Heart right ventricle (tissue), 16 donors: ENCODE measurements at places on chromosomes 3 and 15. TPM values are rescaled to one million over a fixed set of nuclear protein-coding genes. Genes with fewer than 3 reads are reported as not detected.

GRCh38 chr15:73928971-73929627 lies 2.8 kb downstream of the LOXL1 start:
- peaks cover 79% of the 10 kb centered on the region for H3K4me1 ChIP-seq
- H3K4me3 ChIP-seq = peak overlapping the region; percentile 72
- H3K27ac ChIP-seq = peak overlapping the region; percentile 73
- no peaks in the 10 kb centered on the region for H3K27me3 ChIP-seq
- DNase-seq = no peak

GRCh38 chr15:45121706-45122417 lies 7.7 kb downstream of the DUOXA2 start:
- peaks cover 65% of the 10 kb centered on the region for H3K27me3 ChIP-seq
- peaks cover 14% of the 10 kb centered on the region for H3K4me1 ChIP-seq
- no peak overlapping the region for H3K27ac ChIP-seq
- H3K4me3 ChIP-seq = no peak overlapping the region

GRCh38 chr3:170622369-170623159 lies 36.7 kb upstream of the SLC7A14 start:
- peak; percentile 16 for DNase-seq
- peaks cover 18% of the 10 kb centered on the region for H3K4me1 ChIP-seq
- no peaks in the 10 kb centered on the region for H3K27me3 ChIP-seq

GRCh38 chr3:53142986-53143385 lies 12.8 kb upstream of the RFT1 start:
- H3K4me3 ChIP-seq = no peak overlapping the region
- peak; percentile 22 for DNase-seq
- H3K4me1 ChIP-seq = no peaks in the 10 kb centered on the region
- H3K27me3 ChIP-seq = no peaks in the 10 kb centered on the region

DNA sequence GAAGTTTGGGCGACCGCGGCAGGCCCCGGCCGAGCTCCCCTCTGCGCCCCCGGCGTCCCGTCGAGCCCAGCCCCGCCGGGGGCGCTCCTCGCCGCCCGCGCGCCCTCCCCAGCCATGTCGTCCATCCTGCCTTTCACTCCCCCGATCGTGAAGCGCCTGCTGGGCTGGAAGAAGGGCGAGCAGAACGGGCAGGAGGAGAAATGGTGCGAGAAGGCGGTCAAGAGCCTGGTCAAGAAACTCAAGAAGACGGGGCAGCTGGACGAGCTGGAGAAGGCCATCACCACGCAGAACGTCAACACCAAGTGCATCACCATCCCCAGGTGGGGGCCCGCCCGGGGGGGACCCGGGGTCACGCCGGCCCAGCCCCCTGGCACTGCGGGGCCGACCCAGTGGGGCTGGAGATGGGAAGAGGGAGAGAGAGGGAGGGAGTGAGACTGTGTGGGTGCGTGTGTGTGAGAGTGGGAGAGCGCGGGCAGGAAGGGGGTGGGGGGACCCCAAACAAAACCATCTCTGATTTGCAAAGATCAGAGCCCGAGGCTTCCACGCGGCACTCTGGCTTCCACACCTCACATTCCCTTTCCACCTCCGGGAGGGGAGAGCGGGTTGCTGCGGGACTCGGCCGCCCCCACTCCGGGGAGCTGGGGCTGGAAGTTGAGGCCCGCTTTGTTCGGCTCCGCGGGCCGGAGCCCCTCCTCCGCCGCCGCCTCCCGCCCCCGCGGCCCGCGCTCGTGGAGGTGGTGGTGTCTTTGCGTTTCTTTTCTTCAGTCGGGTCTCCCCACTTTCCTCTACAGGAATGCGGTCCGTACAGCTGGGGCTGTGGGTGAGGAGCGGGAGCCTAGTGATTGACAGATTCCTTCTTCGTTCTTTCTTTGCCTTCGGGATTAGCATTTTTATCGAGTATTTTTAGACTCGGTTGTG lies 898 bp downstream of the SMAD3 start:
- peak overlapping the region; percentile 89 for H3K4me3 ChIP-seq
- H3K4me1 ChIP-seq = peaks cover 41% of the 10 kb centered on the region
- no peaks in the 10 kb centered on the region for H3K27me3 ChIP-seq
- DNase-seq = no peak
- H3K27ac ChIP-seq = peak overlapping the region; percentile 94
- H3K36me3 ChIP-seq = peaks cover 8% of the 10 kb centered on the region

- H3K36me3 ChIP-seq = no peaks in the 10 kb centered on the region
- H3K4me1 ChIP-seq = no peaks in the 10 kb centered on the region
- DNase-seq = no peak
- no peaks in the 10 kb centered on the region for H3K27me3 ChIP-seq
Observed at GRCh38 chr3:9291821-9292410, 42.5 kb upstream of the SRGAP3 start.

GRCh38 chr15:92921215-92922131 lies 21.3 kb downstream of the CHD2 start:
- DNase-seq = no peak
- no peaks in the 10 kb centered on the region for H3K27me3 ChIP-seq
- H3K4me1 ChIP-seq = peaks cover 91% of the 10 kb centered on the region
- H3K27ac ChIP-seq = peak overlapping the region; percentile 66
- H3K4me3 ChIP-seq = no peak overlapping the region
- H3K36me3 ChIP-seq = peaks cover 25% of the 10 kb centered on the region

DNA sequence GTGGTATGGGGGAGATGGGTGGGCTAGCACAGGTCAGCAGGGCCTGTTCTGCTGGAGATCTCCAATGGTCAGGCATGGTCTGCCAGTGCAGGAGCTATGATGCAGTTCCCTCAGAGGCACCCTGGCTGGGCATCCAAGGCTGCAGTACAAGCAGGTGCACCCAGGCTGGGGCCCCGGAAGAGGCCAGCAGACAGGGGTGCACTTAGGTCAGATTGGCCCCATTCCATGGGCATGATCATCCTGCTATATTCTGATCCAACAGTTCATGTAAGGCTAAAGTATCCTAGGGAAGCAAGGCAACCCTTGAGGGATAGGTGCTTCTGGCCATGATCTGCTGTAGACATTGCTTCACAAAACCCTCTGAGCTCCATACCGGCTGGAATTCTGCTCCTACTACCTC lies 53.5 kb downstream of the STRIT1 start:
- DNase-seq = no peak
- no peaks in the 10 kb centered on the region for H3K27me3 ChIP-seq
- H3K4me1 ChIP-seq = no peaks in the 10 kb centered on the region
- H3K27ac ChIP-seq = no peak overlapping the region
- no peak overlapping the region for H3K4me3 ChIP-seq

DNA sequence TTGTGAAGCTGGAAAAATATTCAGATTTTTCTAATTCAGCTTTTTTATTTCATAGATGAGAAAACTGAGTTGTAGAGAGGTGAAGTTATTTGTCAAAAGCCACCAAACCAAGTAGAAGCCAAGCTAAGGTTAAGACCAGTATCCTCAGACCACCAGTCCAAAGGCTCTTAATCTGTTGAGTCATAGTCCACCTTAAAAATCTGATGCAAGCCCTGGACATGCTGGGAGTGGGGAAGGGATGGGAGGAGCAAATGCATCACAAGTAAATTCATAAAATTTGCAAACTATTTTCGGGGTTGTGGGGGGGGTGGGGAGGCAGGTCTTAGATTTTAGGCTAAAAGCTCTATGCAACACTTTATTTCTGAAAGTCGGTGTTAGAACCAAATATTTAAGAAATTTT lies 307.7 kb upstream of the SEMA6D start:
- no peak overlapping the region for H3K4me3 ChIP-seq
- H3K36me3 ChIP-seq = no peaks in the 10 kb centered on the region
- no peak for DNase-seq
- no peaks in the 10 kb centered on the region for H3K27me3 ChIP-seq

GRCh38 chr15:44216958-44217357 lies 21.9 kb upstream of the FRMD5 start:
- no peak for DNase-seq
- H3K27ac ChIP-seq = no peak overlapping the region
- H3K27me3 ChIP-seq = peaks cover 10% of the 10 kb centered on the region
- H3K4me3 ChIP-seq = no peak overlapping the region
- no peaks in the 10 kb centered on the region for H3K36me3 ChIP-seq

DNA sequence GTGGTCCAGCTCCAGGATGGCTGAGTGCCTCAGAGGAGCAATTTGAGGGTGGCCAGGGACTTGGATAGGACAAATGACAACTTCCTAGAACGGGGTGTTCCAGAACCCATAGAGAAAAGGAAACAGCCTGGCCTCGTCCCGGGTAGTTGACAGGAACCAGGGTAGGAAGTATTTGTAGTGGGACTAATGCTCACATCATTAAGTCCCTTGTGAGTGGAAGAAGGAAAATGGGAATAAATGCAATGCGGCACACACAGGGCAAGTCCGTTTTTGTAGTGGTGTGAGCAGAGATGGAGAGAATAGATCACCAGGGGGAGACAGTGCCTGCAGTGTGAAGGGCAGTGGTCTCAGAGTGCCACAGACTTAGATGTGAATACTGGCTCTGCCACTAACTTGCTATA lies 19.6 kb downstream of the TIMP4 start:
- peaks cover 36% of the 10 kb centered on the region for H3K4me1 ChIP-seq
- DNase-seq = peak; percentile 39
- H3K4me3 ChIP-seq = no peak overlapping the region
- H3K36me3 ChIP-seq = no peaks in the 10 kb centered on the region
- peak overlapping the region; percentile 47 for H3K27ac ChIP-seq

GRCh38 chr3:100129941-100130340 lies 15.6 kb upstream of the FILIP1L start:
- H3K4me3 ChIP-seq = no peak overlapping the region
- H3K27ac ChIP-seq = no peak overlapping the region
- DNase-seq = no peak
- peaks cover 5% of the 10 kb centered on the region for H3K4me1 ChIP-seq
- H3K27me3 ChIP-seq = no peaks in the 10 kb centered on the region

- no peak overlapping the region for H3K27ac ChIP-seq
- no peaks in the 10 kb centered on the region for H3K36me3 ChIP-seq
- DNase-seq = no peak
- H3K4me3 ChIP-seq = no peak overlapping the region
Observed at GRCh38 chr3:117750674-117751269, 1041.2 kb downstream of the TUSC7 start.

DNA sequence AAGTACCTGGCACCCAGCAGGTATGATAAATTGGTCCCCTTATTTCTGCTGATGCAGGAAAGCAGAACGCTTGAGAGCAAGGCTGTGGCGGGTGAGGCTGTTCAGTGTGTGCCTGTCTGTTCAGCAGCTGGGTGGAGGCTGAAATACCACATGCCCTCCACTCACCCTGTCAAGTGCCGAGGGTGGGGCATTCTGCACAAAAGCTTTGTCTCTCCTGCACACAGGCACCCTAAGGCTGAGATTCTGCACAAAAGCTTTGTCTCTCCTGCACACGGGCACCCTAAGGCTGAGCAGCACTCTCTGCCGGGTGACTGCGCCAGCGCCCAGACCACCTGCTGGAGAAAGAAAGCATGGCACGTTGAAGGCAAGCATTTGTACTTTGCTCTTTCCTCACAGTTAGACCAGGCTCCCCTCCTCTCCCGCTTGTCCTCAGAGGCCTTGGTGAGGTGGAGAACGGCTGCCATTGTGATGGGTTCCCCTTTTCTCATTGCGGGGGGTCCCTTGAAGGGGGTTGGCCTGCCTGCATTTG lies 97.5 kb downstream of the BDH1 start:
- no peak for DNase-seq
- no peak overlapping the region for H3K4me3 ChIP-seq
- H3K27ac ChIP-seq = no peak overlapping the region
- H3K4me1 ChIP-seq = peaks cover 7% of the 10 kb centered on the region
- H3K27me3 ChIP-seq = no peaks in the 10 kb centered on the region

DNA sequence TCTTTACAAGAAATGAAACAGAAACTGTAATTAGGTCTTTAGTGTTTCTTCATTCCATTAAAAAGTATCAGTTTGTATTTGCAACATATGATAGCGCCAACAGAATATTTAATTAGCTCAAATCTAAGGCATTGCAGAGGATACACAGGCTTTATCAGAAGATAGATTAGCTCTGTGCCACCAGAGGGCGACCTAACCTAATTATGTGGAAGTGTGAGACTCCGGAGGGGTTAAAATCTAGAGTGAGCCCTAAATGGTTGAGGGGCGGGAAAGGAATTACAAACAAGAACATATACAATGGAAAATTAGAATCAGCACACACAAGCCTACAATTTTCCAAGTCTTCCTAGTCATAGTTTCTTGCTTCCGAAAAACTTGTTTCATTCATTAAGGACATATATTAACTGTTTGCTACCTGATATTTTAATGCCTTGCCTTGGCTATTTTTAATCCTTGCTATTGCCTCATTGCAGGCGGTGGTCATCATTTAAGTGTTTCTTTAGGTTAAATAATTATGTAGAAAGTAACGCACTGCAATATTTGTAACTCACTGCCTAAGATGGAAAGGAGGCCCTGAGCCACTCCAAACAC lies 18.0 kb upstream of the RYR3 start:
- no peak overlapping the region for H3K27ac ChIP-seq
- H3K4me3 ChIP-seq = no peak overlapping the region
- no peaks in the 10 kb centered on the region for H3K36me3 ChIP-seq
- no peaks in the 10 kb centered on the region for H3K4me1 ChIP-seq
- H3K27me3 ChIP-seq = peaks cover 8% of the 10 kb centered on the region
- DNase-seq = peak; percentile 42

DNA sequence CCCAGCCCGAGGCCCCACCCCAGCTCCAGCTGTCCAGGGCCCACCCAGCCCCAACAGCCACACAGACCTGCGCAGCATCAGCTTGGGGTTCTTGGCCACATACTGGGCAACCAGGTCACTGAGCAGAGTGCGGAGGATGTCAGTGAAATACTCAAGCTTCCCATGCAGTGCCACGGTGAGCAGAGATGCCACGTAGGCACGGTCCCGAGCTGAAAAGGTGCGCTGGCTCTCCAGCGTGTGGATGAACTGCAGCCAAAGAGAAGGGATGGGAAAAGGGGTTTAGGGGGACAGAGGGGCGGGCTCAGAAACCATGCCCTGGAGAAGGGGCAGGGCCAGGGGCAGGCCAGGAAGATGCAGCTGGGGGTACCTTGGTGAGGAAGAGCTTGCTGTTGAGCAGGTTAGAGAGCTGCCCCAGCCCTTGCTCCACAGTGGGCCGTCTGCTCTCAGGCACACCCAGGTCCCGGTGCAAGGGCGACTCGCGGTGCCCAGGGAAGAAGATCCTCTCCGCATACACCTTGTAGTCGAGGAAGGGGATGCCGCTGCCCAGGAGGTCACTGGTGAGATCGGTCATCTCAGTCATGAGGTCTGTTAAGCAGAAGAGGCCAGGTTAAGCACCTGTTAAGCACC lies 17.4 kb downstream of the PLXNB1 start:
- peaks cover 35% of the 10 kb centered on the region for H3K36me3 ChIP-seq
- H3K27ac ChIP-seq = no peak overlapping the region
- DNase-seq = no peak
- H3K4me3 ChIP-seq = no peak overlapping the region
- no peaks in the 10 kb centered on the region for H3K4me1 ChIP-seq
- no peaks in the 10 kb centered on the region for H3K27me3 ChIP-seq

GRCh38 chr15:80736560-80736959 lies 41.5 kb downstream of the ABHD17C start:
- DNase-seq = no peak
- no peak overlapping the region for H3K4me3 ChIP-seq
- no peak overlapping the region for H3K27ac ChIP-seq
- no peaks in the 10 kb centered on the region for H3K27me3 ChIP-seq

CACNA2D3 gene
- 23.9 TPM for total RNA-seq

FAN1 gene
- total RNA-seq = 28.0 TPM

CYP1A2 gene
- total RNA-seq = not detected

PAQR5 gene
- total RNA-seq = 0.63 TPM

FRMD5 gene
- 60.0 TPM for total RNA-seq
